ENCODE measurements at places on chromosomes 2 and 18.

GRCh38 chr2:114550895-114551793, 108.7 kb downstream of the DPP10 start:
- DNase-seq, result no peak

DNA sequence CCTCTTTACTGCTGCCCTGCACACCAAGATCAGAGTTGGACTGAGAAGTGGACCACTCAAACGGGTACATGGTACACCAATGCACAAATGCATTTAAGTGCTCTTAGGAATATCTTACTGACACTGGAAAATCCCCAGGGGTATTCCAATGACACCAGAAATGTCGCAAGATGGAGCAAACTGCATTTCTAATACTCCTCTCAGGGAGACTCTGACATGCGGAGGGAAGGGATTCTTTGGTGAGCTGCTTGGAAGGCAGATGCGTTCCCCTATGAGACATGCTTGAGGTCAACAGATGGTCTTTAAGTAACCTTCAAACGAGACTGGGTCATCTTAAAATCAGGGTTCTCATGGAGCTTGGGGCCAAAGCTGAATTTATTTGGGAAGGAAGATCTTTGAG, 521.8 kb upstream of the TCF4 start:
- DNase-seq, result no peak

DNA sequence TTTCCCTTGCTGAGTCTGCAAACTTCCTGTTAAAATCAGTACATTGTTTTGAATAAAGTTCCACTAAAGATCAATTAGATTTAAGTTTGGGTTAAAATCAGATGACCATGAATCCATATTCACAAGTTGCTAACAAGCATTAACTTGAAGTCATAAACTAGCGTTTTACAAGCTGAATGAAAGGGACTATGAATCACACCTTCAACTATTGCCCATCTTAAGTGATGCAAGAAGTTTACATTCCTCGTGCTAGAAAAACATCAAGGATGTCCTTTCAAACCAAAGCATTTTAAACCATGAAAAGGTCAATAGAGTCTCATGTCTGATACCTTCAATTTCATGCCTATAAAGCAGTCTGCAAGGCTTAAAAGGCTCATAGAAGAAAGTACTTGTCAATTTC, 257.2 kb upstream of the SYT4 start:
- DNase-seq, result no peak

- no peak for DNase-seq
Measured at GRCh38 chr2:48906633-48907032, 151.1 kb upstream of the LHCGR start.

DNA sequence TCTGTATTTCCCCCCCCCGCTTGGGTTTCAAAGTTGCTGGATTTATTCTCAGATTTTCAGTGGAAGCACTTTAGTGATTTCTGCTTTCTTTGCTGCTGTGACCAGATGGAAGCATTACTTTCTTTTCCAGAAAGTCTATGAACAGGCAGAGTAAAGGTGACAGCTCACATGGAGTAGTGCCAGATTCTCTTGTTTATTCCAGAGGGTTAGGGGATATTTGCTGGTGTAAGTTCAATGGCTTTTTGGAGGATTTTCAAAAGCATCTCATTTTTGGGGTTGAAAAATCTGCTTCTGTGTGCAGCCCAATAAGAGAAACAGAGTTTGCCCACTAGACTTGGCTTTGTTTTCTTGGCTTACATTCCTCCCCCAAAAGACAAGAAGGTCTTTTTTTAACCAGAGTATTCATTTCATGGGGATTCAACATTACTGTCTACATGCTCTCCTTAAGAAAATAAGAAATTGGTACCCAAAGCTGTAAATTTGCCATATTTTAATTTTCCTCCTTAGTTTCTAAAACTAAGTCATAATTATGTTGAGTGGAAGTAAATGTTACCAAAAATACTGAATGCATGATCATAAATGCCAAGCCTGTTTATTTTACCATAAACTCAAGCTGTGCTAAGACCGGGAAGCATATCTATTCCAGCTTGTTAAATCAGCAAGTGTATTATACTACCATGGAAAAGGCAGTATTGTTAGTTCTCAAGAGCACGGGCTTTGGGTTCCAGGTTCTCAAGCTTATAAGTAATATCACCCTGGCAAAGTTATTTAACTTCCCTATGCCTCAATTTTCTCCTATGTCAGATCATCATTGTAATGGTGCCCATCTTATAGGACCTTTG, 557.2 kb downstream of the CPS1 start:
- DNase-seq, result no peak

DNA sequence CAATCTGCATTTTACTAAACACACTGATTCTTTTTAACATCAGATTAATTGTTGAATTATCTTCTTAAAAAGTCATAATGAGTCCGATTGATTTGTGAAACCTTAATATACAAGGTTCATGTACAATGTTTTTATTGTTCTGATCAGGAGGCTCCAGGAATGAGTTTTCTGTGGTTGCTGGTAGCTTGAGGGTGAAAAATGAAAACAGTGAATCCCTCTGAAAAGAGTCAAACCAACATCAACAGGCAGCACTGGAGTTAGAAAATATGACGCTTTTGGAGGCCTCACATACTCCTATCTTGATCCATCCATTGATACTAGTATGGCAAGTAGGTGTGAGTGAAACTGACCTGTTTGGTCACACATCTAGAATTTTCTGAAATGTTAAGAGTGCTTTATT, 216.3 kb upstream of the ETAA1 start:
- no peak for DNase-seq

DNA sequence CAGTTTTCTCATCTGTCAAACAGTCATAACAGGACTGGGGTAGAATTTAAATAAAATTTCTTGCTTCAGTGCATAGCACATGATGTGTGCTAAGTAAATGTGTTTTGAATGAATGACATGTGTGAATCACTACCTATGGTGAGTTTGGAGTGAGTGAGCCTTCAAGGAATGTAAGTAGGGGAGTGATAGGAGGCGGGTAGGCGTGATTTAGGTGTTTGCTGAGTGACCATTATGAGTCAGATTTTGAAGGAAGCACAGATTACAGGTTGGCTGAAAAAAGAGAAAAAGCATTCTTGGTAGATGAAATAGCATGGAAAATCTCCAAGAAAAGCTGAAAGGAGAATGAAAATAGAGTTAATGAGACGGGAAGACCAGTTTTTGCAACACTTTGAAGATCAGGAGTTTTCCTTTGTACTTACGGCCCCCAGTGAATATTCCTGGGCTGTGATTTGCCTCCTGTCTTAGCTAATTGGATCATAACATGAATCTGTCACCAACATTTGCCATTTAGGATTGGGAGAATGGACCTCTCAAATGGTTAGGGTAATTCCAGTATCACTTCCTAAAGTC, 136.9 kb upstream of the GATA6 start:
- DNase-seq, result no peak

GRCh38 chr2:143607231-143608062, 478.2 kb downstream of the ARHGAP15 start:
- no peak for DNase-seq

- DNase-seq, result no peak
Measured at GRCh38 chr2:112491946-112492345, 10.0 kb downstream of the TTL start.

DNA sequence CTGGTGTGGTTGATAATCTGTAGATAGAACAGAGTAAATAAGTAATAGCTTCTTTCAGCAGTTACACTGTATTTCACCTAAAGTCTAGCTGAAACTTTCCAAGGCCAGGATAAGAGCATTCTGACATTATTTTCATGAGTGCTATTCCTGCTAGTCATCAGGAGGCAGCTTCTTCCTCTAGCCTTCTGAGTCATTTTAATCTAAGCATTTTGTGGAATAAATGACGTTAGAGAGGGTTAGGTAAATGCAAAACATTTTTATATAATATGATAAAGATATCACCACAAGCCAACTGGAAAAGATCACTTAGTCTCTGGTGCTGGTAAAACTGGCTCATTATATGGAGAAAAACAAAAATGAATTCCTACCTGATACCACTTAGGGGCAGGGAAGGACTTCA, 138.5 kb downstream of the MEP1B start:
- DNase-seq, result no peak

- DNase-seq, result no peak
Measured at GRCh38 chr2:121567957-121568409, 37.3 kb downstream of the RNU4ATAC start.

- no peak for DNase-seq
Measured at GRCh38 chr18:25287106-25287505, 64.9 kb downstream of the ZNF521 start.

- DNase-seq, result no peak
Measured at GRCh38 chr18:78678318-78678695, 301.3 kb upstream of the SALL3 start.

GRCh38 chr2:16055848-16056580, 115.7 kb downstream of the MYCN start:
- no peak for DNase-seq

DNA sequence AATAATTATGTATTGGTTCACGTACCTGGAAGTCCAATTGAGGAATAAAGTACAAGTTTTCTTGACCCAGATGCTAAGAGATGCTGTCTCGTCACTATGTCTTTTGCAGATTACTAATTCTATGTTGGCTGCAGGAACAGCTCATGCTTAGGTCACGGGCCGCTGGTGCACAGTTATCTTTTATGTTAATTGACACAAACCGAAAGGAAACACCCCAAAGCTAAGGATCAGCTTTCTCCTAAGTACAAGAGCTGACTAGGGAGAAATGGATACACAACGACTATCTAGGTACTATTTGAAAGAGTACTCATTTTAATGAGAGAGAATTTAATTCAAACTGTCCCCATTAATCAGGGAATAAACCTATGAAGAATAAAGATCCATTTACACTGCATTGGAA, 217.7 kb upstream of the SLC35G4 start:
- DNase-seq, result no peak

- DNase-seq, result no peak
Measured at GRCh38 chr2:140177086-140177485, 1396.9 kb upstream of the NXPH2 start.

DNA sequence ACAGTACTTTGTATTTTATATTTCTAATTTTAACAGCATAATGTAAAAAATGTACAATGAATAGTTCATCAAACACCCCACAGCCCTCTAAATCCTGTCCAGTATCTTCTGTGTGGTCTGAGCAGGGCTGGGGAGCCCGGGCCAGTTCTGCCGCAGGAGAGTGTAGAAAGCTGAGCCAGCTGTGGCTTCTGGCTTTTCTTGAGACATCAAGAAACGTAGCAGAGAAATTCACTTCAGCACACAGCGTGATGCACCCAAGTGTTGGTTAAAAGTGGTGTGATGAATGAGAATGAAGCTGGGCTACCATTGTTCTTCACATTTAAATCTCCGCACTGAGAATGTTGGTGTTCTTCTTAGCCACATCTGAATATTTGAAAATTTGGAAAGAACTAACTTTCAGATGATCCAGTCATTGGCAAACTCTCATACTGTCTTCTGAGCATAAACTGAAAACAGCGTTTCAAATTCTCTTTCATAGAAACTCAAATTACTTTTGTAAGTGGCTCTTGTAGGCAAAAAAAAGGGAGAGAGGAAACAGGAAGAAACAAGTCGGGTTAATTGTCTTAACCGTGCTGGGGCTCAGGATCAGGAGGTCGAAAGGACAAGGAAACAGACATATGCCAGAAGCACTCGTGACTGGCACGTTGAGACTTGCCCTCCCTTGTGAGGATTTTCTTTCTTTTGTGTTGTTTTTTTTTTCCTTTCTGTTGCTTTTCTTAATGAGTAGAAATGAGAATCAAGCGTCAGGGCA, 23.4 kb upstream of the TMEM87B start:
- DNase-seq, result no peak

GRCh38 chr2:60984720-60985119, 32.8 kb upstream of the PEX13 start:
- DNase-seq, result no peak

DNA sequence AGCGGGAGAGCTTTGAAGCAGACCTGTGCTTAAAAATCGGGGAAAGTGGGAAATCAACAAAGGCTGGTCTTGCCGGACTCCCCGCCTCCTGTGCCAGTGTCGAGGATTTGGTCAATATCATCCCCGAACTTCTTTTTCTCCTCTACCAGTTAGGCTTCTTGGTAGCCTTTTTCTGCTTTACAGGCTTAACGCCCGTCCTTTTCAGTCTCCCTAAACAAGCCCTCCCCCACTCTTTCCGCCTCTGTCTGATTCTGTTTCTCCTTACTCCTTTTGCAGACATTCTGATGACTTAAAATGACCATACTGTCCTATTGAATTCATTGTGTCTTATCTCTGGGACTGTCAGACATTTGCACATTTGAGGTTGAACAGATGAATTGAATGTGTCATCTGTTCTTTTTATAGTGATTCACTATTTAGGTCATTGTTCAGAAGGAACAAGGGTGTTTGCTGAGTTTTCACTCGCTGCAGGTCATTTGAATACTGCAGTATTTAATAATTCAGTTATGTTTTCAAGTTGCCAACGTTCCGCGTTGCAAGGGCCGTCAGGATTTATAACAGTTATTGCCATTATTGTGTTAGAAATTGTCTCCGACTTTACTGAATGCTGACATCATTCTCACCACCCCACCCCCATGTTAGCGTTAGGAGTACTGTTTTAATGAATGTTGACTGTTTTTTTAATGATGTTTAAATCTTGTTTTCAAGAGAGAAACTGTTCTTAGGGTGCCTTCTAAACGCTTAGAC, 1.1 kb downstream of the ITGAV start:
- peak; percentile 6 for DNase-seq

DNA sequence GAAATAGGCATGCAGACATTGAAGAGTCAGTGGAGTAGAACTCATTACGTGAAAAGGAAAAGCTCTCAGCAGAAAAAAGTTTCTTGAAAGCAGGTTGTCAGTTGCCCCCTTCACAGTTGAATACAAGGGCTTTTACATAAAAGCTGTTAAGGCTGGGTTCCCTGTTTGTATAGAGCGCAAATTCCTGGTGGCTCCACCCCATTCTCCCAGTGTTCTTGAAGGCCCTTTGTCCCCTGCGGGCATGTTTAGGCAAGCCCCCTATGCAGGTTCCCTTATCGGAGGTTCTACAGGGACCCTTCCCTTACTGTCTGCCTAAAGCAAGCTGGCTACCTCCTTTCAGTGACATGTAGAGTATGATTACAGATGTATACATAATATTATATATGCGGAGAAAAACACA, 497.2 kb upstream of the SYT4 start:
- DNase-seq, result no peak

DNA sequence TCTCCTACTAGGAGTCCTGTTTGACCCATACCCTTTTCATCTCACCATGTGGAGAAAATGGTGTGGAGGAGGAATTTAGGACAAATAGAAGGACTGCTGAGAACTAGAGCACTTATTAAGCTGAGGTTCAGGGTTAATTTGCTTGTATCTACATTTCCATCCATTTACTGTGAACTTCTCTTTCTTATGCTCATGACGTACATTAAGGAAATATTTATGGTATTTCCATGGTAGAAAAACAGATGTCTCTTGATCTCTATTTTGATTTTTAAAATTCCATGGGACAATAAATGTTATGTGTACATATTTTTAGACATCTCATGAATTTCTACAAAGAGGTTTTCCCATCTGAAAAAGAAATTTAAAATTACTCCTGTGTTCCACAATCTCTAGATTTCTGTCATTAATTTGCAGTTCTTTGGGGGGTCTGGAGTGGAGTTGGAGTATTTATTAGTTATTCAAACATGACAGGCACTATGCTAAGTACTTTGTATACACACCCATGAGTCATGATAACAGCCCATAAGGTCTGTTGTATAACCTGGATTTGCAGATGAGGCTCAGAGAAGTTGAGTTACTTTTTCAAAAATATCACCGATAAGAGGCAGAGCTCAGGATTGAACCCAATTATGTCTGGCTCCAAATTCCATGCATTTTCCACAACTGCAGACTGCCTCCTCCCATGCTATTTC, 112.6 kb downstream of the COPS8 start:
- no peak for DNase-seq

GRCh38 chr18:22977847-22978701, 44.9 kb downstream of the RBBP8 start:
- no peak for DNase-seq

Data from stimulated activated CD8-positive, alpha-beta memory T cell treated with anti-CD3 and anti-CD28 coated beads, Interleukin-4, amount 100 ng/mL, for 1 hour (primary cell).